Activated CD8-positive, alpha-beta memory T cell treated with anti-CD3 and anti-CD28 coated beads, Interleukin-2, amount 50 U/mL, for 48 hours (primary cell): ENCODE measurements at places on chromosomes 2 and 18.

GRCh38 chr18:45596036-45596435 lies 19.2 kb upstream of the SLC14A2 start:
- no peak for DNase-seq

- no peak for DNase-seq
Measured at GRCh38 chr18:13145636-13146190, 72.8 kb upstream of the LDLRAD4 start.

DNA sequence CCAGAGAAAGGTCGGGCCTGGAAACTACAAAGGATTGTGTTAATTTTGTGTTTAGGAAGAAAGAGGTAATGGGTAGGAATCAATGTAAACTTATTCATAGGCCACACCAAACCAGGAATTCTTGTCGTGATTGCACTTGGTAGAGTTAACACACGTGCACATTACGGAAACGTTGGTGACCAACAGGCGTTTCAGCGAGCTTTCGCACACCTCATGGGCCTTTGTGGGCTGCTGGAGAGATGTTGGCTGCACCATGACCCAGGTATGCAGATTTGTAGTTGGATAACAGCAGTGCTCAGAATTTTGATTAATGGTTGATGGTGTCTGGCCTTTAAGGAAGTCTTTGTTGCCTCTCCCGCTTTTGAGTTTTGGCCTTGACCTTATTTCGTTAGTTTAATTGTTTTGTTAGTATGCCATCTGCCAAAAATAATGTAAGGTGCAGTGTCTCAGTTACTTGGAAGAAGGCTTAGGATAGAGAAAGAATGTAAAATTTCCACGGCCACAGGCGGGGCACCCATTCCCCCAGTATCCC lies 1.9 kb downstream of the ZNF236 start:
- no peak for DNase-seq

GRCh38 chr2:32553829-32554432 lies 73.9 kb upstream of the TTC27 start:
- no peak for DNase-seq

GRCh38 chr2:192060161-192060560 lies 134.6 kb downstream of the TMEFF2 start:
- DNase-seq = no peak

GRCh38 chr2:65316072-65316471 lies 88.4 kb downstream of the ACTR2 start:
- DNase-seq = no peak

DNA sequence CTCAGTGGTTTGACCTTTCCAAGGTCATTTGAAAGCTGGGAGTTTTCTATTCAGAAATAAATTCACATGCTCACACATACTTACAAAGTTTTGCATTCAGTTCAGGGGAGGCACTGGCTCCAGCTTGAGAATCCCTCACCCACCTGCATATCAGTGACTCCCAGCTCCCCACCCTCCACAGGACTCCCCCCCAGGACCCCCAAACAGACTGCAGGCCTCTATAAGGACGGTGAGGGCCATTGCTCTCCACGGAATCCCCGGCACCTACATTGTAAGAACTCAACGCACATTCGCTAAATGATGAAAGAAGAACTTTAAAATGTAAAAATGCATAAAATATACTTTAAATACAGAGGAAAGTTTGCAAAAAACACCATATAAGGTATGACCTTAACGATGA lies 97.2 kb upstream of the TEX51 start:
- DNase-seq = no peak

DNA sequence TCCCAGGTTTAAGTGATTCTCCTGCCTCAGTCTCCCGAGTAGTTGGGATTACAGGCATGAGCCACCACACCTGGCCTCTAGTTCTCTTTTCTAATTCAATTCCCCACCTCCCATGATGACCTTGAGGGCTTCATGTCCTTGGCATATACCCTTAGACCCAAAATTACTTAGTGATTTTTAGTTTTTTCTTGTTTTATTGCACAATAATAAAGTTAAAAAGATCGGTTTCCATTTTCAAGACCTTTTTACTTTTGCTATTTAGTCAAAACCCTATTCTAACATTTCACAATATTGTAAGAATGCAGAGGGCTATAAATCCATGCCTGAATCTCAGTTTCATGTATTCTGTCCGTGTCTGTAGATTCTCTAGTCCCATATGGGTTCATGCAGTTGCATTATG lies 354.6 kb upstream of the FANCL start:
- DNase-seq = no peak

GRCh38 chr2:8169443-8169842 lies 512.4 kb upstream of the ID2 start:
- DNase-seq = no peak

- no peak for DNase-seq
Measured at GRCh38 chr18:805008-805754, 6.9 kb downstream of the YES1 start.

DNA sequence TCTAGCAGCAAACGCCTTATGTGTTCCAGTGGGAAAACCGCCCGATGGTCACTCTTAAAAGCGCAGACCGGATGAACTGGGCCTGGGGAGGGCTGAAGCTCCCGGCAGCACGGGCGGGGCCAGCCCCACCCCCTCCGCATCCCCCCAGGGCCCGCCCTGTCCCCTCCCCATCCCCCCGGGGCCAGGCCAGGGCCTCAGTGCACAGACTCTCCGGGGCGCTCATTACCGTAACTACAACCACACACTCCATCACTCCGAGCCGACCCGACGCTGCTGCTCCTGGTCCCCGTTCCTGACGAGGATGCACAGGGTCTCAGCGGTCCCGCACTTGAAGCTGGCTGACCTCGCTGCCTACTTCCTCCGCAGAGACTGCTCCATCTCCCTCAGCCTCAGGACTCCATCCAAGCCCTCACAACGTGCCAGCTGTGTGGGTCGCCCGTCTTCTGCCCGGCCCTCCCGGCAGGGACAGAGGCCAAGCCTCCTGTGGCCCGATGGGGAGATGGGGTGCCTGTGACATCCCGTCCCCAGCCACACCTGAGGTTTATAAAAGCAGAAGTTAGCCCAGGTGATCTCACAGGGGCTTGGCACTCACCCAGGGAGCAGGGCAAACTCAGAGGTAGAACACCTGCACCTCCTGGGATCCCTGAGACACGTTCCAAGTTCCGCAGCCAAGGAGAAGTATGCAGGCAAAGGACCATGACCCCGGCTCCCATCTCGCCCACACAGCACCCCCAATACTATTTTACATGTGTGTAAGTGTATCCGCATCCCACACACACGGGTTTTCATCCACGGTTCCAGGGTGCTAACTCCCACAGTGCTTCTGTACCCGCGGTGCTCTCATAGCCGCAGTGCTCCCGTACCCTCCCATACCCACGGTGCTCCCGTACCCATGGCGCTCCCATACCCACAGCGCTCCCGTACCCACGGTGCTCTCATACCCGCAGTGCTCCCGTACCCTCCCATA lies 36.0 kb downstream of the SLC66A2 start:
- DNase-seq = peak; percentile 46

DNA sequence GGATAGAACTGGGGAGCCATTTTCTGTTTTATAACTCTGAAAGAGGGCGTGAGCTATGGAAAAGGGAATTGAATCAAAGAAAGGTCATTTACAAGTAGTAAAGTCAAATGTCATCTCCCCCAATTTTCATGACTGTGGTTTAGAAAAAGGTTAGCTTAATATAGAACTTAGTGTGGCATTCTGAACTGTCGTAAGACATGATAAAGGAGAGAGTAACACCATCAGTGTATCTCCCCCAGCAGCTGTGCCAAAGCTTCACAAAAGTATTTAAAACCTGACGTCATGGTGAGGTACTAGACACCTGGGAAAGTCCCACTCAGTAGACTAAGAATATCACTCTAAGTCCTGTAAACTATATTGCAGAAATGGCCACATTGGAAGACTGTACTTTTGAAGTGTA lies 5.8 kb upstream of the IKZF2 start:
- no peak for DNase-seq

GRCh38 chr2:219569041-219569440 lies 2.3 kb downstream of the OBSL1 start:
- DNase-seq = no peak

DNA sequence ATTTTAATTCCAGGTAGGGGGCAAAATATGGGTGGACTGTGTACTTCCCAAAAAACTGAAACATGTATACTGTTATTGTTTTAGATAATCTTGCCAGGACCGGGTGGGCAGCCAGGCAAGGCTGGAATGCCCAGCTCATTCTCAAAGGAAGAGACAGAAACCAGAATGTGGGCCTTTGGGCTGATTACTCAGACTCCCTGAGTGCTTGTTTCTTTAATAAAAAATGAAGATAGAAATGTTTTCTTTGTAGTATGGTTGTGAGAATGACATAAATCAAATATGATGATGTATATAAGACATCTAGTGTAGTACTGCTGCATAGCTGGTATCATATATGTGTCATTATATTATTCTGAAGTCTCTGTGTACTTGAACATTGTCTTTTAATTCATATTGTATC lies 231.6 kb upstream of the NT5C1B start:
- no peak for DNase-seq

GRCh38 chr2:37020887-37021796 lies 54.8 kb upstream of the STRN start:
- no peak for DNase-seq

GRCh38 chr2:16067037-16067406 lies 126.7 kb downstream of the MYCN start:
- DNase-seq = no peak

GRCh38 chr2:32680942-32681341 lies 53.1 kb downstream of the TTC27 start:
- no peak for DNase-seq

DNA sequence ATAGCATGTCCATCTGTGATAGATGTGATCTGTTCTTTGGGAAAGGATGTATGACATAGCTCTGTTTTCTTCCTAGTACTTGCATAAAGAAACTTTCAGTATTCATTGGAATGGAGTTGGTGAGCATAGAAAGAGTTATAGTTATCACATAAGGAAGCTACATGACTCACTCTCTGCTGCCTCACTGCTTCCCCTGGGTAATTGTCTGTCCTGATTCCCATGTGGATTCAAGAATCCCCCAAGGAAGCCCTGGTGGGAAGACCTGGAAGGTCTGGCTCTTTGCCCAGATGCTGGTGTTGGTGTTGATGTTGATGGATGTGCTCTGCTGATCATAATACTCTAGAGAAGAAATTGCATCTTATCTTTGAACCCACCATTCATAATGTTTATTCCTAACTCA lies 60.6 kb downstream of the PTPN4 start:
- DNase-seq = no peak

DNA sequence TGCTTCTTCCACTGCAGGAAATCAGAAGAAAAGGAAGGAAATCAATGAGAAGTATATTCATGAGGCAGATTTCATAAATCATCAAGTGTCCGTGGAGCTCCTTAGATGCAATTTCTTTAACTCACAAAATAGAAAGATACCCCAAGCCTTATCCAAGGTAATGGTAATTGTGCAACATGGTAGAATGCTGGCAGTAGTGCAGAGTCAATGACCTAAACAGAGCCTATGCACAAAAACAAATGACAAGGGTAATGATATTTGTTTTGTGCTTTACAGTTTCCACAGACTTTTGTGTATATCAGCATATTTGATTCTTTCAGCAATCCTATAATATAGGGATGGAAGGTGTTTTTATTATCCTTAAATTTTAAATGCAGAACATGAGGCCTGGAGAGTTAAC lies 102.7 kb downstream of the SETBP1 start:
- no peak for DNase-seq

GRCh38 chr18:6537475-6537874 lies 122.8 kb upstream of the L3MBTL4 start:
- DNase-seq = no peak

GRCh38 chr2:2850218-2850755 lies 519.2 kb upstream of the MYT1L start:
- no peak for DNase-seq

DNA sequence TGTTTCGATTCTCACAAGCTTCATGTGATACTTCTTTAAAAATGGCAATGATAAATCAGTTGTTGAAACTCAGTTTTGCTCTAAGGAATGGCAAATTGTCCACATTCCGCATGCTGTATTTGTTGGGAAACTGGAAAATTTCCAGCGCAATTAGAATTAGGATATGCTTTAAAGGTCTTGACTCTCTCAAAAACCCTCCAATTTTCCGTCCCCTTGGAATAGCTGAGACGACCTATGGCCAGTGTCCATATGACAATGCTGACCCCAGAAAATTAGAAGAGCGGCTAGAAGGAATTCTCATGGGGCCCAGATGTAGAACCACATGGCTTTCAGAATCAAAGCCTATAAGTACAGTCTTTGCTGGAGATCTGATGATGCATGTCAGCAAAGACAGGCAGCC lies 170.8 kb downstream of the TMEM18 start:
- DNase-seq = no peak

- DNase-seq = peak; percentile 22
Measured at GRCh38 chr2:128660836-128661235, 342.2 kb upstream of the HS6ST1 start.

DNA sequence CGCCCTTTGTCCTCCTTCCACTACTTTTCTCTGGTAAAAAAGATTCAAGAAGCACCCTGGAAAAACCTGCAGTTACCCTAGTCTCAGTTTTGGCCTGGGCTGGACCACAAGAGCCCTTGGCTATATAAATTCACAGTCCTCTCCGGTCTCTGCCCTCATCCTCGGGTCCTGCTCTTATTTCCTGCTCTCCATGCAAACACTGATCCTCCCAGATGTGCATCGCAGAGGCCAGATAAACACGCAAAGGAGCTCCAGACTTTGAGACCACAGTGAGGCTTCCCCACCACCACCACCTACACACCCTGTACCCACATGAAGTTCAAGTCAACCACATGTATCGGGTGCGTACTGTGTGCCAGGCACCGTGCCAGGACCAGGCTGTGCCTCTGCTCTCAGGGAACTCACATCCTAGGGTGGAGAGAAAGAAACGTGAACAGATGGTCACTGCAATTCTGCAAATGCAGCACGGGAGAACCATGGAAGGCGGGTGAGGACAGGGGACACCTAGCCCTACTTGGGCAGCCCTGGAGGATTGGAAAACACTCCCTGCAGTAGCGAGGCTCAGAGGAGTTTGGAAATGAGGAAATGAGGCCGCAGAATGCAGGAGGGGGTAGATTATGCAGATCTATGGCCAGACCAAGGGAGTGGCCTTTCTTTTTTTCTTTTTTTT lies 7.4 kb downstream of the CTDSP1 start:
- DNase-seq = peak; percentile 78

- DNase-seq = no peak
Measured at GRCh38 chr2:55721596-55722215, 28.1 kb upstream of the PNPT1 start.

DNA sequence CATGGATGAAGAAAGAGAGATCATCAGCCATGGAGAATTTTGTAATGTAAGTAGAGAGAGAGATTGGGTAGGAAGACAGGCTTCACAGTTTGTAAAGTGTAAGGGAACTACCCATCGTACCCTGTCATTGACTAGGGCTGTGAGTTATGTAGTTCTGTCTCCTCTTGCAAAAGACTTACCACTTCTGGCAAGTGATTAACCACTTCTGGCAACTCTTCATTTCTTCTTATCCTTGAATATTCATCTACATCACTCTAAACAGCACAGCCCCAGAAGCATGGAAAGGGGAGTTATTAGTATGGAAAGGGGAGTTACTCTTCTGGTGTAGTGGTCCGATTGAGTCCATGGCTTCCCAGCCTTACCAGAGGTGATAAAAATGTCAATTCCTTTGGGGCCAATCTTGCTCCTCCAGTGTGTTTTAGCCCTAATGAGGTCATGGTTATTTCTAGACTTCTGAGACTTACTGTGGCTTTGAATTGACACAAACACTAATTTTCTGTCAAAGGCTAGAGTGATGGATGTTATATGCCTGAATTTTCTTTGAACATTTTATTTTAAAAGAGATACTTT lies 52.0 kb downstream of the STAT1 start:
- DNase-seq = no peak

GRCh38 chr2:156456616-156457015 lies 20.4 kb downstream of the GPD2 start:
- DNase-seq = no peak
